COLO829 (cell line): ENCODE measurements at places on chromosomes 4 and X.
A peak's percentile ranks its signal among the peaks of the same experiment; 100 is the strongest.

DNA sequence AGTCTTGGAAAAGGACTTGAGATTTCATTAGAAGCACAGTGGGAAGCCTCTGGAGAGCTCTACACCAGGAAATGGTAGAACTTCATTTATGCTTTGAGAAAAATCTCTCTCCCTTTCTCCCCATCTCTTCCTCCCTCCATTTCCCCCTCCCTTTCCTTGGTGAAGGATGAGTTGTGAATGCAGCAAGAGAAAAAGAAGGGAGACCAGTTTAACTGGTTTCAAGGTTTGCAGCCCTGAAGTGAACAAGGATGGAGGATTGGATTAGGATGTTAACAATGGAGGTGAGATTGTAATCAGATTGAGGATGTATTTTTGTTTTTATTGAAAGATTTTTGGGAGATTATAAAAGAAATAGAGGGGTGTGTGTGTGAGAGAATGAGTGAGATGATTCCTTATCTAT lies 99.5 kb downstream of the ANK2 start:
- no peak for DNase-seq

DNA sequence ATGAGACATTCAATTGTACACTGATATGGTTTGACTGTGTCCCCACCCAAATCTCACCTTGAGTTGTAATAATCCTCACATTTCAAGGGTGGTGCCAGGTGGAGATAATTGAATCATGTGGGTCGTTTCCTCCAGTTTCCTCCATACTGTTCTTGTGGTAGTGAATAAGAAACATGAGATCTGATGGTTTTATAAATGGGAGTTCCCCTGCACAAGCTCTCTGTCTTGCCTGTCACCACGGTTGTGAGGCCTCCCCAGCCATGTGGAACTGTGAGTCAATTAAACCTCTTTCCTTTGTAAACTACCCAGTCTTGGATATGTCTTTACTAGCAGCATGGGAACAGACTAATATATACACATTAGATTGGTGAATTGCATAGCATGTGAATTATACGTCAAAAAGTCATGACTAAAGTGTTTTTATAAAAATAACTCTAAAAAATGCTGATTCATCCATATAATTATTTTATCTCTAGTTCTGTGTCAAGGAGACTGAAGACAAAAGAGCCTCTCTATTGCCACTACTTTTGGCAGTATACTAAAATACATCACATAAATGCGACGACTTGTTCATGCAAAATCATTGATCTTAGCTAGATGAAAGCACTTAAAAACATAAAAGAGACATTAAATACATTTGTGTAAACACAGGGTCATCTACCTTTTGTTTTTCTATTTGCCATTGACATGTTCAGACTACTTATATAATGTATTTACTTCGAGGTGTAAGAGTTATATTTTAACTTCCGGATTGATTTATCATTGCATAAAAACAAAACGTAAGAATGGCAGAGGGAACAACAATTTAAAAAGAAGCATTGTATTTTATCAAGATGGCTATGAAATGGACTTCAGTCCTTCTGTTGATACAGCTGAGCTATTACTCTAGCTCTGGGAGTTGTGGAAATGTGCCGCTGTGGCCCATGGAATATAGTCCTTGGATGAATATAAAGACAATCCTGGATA lies 50.1 kb downstream of the YTHDC1 start:
- DNase-seq = no peak

- DNase-seq = no peak
These were observed 417.9 kb downstream of the FAT4 start for GRCh38 chr4:125732632-125733031.

GRCh38 chrX:15549189-15550012 lies 48.8 kb downstream of the BMX start:
- DNase-seq = no peak

- no peak for DNase-seq
These were observed 654 bp upstream of the DDIT4L start for GRCh38 chr4:100190643-100191600.

DNA sequence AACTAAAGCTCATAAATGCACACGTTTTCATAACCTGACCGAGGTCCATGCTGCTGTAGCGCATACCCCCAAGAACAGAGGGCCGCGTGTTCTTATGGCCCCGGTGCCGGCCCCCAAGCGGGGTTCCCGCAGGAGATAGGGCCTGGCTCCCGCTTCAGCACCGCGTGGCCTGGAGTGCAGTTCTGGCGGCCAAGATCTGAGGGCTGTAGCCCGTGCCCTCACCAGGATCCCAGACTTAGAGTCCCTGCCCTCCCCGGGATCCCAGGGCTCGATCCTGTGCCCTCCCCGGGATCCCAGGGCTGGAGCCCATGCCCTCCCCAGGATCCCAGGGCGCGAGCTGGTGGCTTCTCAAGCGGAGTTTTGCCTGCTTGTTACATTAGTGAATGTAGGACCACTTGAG lies 1.0 kb upstream of the GRPEL1 start:
- no peak for DNase-seq

DNA sequence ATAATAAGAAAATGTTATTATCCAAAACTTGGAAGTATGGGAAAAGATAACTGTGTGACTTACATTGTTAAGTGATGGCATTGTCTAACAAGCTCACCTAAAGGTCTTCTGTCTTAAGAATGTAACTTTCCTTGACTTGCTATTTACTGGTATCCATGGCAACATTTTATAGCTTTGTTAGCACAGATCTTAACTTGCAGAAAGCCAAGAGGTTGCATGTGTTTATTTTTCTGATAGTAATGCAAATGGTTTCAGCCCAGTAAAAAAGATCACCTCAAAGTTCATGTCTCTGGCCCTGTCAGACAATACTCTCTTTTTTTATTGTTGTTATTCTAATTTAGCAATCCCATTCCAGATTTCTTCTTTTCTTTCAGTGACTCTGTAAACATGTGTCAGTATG lies 425.3 kb downstream of the SPRY1 start:
- DNase-seq = no peak

DNA sequence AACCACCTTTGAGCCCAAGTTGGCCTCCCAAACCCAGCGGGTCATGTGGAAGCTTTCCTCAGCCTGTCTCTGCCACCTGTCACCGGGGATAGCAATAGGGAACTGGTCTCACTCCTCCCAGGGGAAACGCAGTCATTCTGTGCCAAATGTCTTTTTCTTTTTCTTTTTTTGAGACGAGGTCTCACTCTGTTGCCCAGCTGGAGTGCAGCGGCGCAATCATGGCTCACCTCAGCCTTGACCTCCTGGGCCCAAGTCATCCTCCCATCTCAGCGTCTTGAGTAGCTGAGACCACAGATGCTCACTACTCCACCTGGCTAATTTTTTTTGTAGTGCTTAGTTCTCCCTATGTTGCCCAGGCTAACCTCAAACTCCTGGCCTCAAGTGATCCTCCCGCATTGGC lies 40.3 kb downstream of the MED28 start:
- DNase-seq = no peak

GRCh38 chr4:89404530-89404929 lies 96.9 kb upstream of the GPRIN3 start:
- no peak for DNase-seq

GRCh38 chr4:78951862-78952472 lies 12.7 kb upstream of the PAQR3 start:
- peak; percentile 66 for DNase-seq

- DNase-seq = no peak
These were observed 1.5 kb upstream of the IL1RAPL1 start for GRCh38 chrX:28585767-28586166.
